ENCODE measurements at places on chromosomes 2 and 18.

DNA sequence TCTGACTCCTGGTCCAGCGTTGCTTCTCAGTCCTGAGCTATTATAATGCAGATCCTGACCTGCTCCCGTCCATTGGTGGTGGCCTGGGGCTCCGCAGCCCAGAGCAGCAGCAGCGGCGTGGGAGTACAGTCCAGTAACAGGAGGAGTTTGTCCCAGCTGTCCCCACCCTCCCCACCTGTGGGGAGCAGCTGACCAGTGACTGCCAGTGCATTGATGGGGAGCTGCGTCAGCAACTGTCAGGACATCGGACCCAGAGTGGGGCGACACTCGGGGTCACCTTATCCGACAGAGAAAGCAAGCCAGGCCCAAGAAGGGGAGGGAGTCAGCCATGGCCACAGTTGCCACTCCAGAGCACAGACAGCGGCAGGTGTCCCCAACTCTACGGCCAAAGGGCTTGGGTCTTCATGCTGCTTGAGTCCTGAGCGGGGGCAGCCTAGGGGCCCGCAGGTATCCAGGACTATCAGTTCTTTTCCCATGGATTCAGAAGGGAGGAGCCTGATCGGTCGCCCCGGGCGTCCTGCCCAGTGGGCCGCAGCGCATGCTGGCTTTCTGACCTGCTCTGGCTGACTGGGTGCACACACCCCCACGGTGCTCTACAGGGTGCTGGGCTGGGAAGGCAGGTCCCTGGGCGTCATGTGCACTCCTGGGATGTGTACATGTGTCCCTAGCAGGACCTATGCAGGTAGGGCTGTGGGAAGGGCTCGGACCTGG lies 29.7 kb downstream of the DNMT3A start:
- DNase-seq: no peak

- peak; percentile 12 for DNase-seq
Observed at GRCh38 chr2:191114403-191114886, 36.3 kb downstream of the STAT4 start.

GRCh38 chr2:64534363-64534762 lies 10.2 kb downstream of the AFTPH start:
- no peak for DNase-seq

GRCh38 chr2:239548451-239548871 lies 147.6 kb upstream of the HDAC4 start:
- DNase-seq: no peak

- no peak for DNase-seq
Observed at GRCh38 chr2:120758181-120759144, 22.8 kb downstream of the GLI2 start.

GRCh38 chr2:136085453-136086209 lies 32.3 kb downstream of the CXCR4 start:
- DNase-seq: no peak

GRCh38 chr2:10576456-10576855 lies 113.3 kb downstream of the NOL10 start:
- no peak for DNase-seq

- no peak for DNase-seq
Observed at GRCh38 chr2:236673823-236674185, 104.2 kb downstream of the ACKR3 start.

DNA sequence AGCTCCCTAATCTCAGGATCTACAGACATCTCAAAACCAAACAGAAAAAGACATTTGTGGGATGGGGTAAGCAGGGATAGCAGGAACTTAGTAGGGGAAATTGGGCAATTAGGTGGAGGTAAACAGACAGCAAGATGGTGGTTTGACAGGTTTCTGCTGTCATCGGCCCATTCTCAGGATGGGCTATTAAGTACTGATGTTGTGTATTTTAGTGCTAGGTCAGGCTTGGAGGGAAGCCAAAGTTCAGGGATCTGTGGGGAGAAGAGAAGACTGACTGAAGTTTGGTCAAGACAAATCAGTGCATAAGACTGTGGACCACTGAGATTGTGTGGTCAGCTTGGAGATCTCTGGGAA lies 96.8 kb upstream of the THUMPD2 start:
- no peak for DNase-seq

DNA sequence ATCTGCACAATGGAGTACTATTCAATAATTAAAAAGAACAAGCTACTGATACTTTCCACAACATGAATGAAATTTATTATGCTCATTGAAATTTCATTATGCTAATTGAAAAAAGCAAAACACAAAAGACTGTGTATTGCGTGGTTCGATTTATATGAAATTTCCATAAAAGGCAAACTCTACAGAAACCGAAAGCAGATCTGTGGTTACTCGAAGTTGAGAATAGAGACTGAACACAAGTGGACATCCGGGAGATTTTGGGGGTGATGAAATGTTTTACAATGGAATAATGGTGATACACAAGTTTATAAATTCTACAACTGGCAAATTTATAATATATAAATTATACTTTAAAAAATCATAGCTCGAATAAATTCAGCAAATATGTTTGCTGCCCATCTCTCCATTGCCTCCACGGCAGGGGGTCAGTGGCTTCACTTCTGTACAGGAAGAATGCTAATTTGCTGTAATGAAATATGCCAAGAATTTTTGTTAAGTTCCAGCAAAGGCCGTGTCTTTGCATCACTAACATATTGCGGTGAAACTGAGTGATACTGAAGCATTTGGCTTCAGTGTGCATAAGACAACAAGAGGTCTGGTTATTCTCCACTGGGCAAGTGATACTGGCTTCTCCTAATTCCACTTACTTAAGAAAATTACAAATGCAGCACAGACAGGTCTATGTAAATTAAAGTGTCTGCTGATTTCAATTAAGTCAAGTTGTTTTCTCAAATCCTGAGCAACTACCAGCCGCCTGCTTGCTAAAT lies 96.7 kb downstream of the TMEM163 start:
- DNase-seq: no peak

DNA sequence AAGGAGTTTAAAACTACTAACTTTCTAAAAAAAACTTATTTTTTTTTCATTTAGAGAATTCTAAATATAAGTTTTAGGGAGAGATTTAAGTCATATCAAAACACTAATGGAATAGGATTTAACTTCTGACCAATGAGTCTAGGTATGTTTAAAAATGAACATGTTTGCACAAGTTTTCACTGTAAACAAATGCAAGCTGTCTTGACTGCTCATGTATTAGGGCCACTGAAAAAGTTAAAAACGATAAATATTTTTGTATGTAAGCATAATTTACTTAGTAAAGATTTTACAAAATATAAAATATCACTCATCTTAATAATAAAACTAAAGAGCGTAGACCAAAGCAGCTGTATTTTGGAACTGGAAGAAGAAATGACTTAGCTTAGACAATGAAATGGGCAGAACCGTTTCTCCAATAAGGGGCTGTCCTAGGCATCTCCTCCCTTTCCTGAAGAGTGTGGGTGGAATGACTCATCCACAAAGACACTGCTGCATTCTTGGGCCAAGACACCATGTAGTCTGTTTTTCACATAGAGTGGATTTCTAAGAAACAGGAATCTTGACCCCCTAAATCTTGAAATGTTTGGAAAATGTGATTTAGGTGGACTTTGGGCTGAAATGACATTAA lies 118.8 kb downstream of the MEP1B start:
- peak; percentile 60 for DNase-seq

- DNase-seq: no peak
Observed at GRCh38 chr2:61434314-61434713, 36.6 kb downstream of the USP34 start.

DNA sequence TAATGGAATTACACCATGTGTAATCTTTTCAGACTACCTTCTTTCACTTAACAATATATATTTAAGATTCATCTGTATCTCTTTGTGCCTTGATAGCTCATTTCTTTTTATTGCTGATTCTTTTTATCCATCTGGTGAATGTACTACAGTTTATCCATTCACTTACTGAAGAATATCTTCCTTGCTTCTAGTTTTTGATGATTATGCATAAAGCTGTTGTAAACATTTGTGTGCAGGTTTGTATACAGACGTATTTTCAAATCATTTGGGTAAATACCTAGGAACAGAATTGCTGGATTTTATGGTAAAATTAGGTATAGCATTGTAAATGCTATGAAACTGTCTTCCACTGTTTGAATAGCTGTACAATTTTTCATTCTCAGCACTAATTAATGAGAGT lies 592.6 kb upstream of the HS6ST1 start:
- DNase-seq: no peak

DNA sequence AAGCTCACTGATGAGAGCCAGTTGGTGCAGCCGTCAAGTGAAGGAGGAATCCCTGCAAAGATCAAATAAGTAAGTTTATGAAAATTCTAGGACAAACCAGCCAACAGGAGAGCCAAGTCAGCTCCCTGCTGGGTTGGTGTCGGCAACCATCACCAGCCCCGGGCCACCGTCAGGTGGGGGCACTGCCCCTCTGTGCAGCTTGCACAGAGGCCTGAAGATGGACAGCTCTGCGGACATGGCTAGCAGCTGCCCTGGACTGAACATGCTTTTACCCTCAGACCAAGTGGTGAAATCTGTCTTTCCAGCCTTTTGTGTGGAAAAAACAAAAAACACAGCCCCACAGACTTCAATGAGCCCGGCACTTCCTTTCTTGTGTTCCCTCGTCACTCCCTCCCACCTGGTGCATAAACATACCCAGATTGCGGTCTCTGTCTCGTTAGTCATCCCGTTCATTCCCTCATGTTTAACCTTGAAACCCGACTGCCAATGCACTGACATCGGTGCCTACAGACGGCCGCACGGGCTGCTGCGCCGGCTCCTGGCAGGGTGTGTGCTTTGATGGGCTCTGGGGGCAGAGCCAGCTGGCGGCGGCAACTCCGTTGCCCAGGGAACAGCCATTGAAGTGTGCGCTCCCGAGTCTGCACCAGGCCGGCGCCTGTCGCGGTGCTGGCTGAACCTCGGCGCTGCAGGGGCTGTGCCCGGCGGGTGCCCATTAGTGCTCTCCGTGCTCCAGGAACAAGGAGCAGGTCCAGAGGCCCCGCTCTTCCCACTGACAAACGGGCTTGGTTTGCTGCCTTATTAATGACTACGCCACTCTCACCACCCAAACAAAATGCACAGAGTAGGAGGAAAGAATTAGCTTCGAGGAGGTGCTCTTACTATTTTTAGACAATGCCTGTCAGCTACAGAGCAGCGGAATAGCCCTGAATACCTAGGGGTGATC lies 95.3 kb downstream of the EIPR1 start:
- no peak for DNase-seq

- peak; percentile 33 for DNase-seq
Observed at GRCh38 chr2:192500550-192501200, 305.9 kb upstream of the TMEFF2 start.

DNA sequence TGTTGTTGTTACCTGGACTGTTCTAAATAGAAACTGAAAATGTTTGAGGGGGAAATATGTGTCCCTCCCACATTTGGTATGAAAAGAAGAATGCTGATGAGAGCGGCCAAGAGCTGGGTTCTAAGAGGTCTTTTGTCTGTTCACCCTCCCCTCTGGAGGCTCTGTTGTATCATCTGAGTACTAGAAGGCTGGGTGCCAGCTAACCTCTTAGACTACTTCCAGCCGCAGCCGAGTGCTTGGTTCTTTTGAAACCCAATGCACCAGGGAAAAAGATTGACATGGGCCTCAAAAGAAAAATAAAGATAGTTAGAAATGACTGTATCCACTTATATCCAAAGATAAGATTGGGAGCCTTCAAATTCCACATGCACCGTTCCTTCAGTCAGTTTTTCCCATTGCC lies 255.9 kb downstream of the TXNL1 start:
- no peak for DNase-seq

GRCh38 chr2:200235533-200235932 lies 71.0 kb upstream of the SPATS2L start:
- DNase-seq: no peak

GRCh38 chr2:230872151-230872967 lies 7.6 kb downstream of the ITM2C start:
- no peak for DNase-seq

- no peak for DNase-seq
Observed at GRCh38 chr2:237472187-237472712, 14.8 kb upstream of the MLPH start.

DNA sequence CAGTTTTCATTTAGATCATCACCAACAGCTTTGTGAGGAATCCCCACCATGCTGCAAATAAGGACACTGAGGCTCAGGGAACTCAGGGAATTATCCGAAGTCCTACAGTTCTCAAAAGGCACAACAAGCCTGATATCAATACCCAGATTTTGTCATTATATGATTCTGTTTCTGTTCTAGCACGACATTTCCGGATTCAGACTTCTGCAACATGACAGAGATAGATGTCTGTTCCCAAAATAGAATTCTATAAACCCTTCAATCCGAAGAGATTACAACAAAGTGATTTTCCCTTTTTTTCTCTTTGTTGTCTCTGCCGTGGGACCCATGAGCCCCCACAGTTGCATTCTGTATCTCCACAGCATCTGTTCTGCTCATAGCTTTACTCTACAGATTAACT lies 72.0 kb downstream of the DOCK10 start:
- no peak for DNase-seq

DNA sequence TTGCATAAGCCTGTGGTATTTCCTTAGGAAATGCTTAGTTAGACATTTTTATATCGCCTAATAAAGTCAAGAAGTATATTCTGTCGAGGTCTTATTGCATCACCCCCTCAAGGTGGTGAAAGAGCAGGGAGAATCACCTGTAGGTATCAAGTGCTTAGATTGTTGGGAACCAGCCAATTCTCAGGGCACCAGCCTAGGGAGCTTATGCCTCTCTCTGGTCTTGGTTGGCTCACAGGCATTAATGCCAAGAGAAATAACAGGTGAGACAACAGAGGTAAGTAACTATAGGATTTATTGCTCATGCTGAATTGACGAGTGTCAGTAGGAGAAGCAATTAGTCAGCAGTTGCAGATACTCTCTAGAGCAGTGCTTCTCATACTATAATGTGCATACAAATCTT lies 663.3 kb upstream of the ZNF804A start:
- no peak for DNase-seq

GRCh38 chr18:6414723-6415417 lies at the start of gene L3MBTL4:
TSS of gene L3MBTL4 (minus strand) at chr18:6414911. CDS start at chr18:6311625, 103,286 bp downstream.
- DNase-seq: peak; percentile 1

GRCh38 chr2:122800781-122801180 lies 1045.3 kb downstream of the TSN start:
- no peak for DNase-seq

- DNase-seq: no peak
Observed at GRCh38 chr2:60867848-60868247, 13.5 kb upstream of the REL start.

- DNase-seq: no peak
Observed at GRCh38 chr18:26909599-26910290, 44.2 kb upstream of the AQP4 start.

GRCh38 chr18:27447451-27447881 lies 262.4 kb upstream of the CHST9 start:
- DNase-seq: no peak

DNA sequence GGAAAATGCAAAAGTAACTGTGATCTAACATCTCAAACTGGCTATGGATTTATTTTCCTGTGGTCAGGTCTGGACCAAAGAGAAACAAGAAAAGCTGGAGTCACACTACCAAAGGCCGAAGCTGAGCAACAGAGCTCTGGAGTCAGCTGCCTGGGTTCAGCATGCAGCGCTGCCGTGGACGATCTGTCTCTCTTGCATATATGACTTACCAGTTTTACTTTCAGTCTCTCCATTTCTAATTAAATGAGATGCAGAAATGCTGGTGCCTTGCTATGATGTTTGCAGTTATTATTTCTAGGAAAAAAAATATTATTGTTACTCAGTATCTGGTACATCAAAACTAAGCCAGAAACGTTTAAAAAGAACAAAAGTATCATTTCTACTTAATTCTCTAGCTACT lies 813.2 kb downstream of the RNF144A start:
- no peak for DNase-seq

GRCh38 chr2:158905784-158906183 lies 62.7 kb upstream of the TANC1 start:
- DNase-seq: no peak

GRCh38 chr2:45864121-45864520 lies 212.6 kb downstream of the PRKCE start:
- no peak for DNase-seq

GRCh38 chr2:64987956-64988419 lies 1.2 kb upstream of the SLC1A4 start:
- no peak for DNase-seq

Measured in NCI-H460 (cell line).